ENCODE measurements at places on chromosomes 4 and X. TPM values are rescaled to one million over a fixed set of nuclear protein-coding genes. Genes with fewer than 3 reads are reported as not detected.

- DNase-seq = no peak
Observed at GRCh38 chrX:40968180-40968579, 117.1 kb upstream of the USP9X start.

GRCh38 chr4:14302021-14302420 is 674.5 kb upstream of the BOD1L1 start:
- no peak for DNase-seq

The TEX11 gene
- total RNA-seq = 0.88 TPM

DNA sequence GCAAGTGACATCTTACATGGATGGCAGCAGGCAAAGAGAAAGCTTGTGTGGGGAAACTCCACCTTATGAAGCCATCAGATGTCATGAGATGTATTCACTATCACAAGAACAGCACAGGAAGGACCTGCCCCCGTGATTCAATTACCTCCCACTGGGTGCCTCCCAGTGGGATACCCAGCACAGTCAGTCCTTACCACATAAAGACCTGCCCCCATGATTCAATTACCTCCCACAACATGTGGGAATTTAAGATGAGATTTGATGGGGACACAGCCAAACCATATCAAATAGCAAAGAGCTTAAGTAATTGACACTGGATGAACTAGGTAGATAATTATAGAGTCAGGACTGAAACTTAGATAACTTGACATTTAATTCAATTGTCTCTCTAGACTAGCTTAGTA is 85.6 kb downstream of the SLIT2 start:
- DNase-seq = peak; percentile 36

The DCLK2 gene
- 4.1 TPM for total RNA-seq

The XK gene
- under 0.01 TPM for total RNA-seq

- DNase-seq = no peak
Observed at GRCh38 chr4:7917669-7918068, 22.0 kb downstream of the AFAP1 start.

GRCh38 chrX:154308108-154308946 is 12.7 kb downstream of the TKTL1 start:
- DNase-seq = peak; percentile 24

The DCAF12L1 gene
- total RNA-seq = not detected

The AKAP14 gene
- not detected for total RNA-seq

- peak; percentile 32 for DNase-seq
Observed at GRCh38 chrX:78624426-78624825, 34.7 kb downstream of the RTL3 start.

GRCh38 chrX:15566244-15566643 is 34.5 kb downstream of the ACE2 start:
- no peak for DNase-seq

DNA sequence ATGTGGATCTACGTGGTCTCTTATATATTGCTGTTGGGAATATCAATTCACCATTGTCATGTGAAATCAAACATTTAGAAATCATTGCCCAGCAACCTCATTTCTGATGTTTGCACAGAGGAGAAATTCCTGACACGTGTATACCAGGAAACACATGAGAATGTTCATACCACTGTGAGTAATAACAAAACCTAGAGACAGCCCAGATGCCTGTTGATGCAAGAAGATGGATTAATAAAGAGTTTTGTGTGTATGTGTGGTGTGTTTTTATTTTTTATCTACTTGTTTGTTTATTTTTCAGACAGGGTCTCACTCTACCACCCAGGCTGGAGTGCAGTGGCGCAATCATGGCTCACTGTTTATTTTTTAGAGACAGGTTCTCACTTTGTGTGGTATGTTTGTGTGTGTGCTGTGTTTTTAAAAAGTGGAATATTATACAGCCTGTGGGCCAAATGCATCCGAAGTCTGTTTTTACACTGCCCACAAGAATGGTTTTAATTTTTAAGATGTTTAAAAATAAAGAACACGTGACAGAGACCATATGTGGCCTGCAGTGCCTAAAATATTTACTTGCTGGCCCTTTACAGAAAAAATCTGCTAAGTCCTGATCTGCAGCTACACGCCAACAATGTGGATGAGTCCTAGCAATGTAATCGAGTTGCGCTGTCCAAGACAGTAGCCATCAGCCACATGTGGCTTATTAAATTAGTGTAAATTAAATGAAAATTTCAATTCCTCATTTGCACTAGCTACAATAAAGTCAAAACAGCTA is 39.2 kb downstream of the TXLNG start:
- DNase-seq = no peak

DNA sequence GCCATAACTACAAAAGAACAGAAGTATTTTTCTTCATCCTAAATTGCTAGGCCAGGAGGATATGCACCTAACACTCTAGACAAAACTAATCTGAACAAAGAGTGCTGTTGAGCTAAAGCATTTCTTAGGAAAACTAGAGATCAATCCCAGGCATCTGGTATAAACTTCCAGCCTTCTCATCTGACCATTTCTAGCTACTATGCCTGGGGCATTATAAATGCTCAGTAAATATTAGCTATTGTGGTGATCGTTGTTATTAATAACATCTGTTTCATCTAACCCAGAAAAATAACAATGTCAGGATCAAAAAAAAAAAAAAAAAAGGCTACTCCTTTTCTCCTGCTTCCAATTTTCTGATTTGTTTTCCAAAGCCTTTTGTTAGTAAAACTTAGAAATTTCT is 7.7 kb upstream of the SLC10A6 start:
- DNase-seq = no peak

DNA sequence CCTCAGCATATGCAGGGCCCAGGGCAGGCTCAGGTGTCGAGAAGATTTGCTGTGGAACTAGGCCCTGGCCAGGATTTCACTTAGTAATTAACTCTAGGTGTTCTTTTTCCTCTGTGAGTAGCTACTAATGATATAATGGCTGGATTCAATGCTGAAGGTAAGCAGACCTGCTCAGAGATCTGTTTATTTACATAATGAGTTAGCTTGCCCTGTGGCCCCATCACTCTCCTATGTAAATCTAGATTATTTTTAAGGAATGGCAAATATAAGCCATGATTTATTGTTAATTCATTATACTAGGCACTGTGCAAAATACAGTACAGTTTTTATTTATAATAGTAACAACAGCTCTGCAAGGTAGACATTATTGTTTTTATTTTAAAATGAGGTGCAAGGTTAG is 117.2 kb downstream of the IRF2 start:
- DNase-seq = no peak

DNA sequence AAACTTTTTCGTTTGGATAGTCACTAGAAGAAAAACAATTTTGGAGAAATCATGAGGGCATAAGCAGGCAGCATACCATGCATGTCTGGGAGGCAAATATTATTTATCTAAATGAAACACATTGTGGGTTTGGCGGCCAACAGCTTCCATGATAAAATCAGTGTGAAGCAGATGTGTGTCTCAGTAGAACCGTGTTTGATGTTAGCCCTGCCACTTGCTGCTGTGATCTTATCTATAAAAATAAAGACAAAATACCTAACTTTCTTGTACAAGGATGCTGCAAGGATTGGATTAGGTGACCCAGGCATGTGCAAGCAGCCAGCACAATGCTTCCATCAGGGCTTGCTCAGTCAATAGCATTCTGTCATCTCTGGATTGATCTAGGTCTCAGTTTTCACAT is 341.4 kb downstream of the PACRGL start:
- DNase-seq = no peak

DNA sequence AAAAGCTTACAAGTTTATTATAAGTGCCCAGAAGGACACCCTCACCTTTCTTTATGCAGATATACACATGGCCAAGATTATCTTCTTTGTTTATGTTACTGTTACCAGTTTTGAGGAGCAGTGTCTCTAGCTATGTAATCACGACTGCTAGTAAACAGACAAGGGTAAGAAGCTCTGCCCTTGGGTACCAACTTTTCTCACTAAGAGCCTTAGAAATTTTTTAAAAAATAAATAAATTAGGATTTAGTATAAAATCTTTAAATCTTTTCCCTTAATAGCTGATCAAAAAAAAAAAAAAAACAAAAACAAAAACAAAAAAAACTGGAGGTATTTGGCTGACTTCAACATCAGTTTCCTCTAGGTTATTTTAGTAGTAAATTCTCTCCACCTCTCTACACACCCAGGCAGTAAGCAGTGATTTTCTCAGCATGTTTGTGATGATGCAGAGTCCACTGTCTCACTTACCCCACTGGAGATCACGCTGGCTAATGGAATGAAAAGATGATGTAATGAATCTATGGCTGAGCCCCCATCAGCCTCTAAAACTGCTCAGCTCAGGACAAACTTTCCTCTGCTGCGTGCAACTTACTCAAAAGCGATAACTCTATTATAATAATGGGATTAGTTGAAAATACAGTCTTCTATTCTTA is 125.9 kb downstream of the FRYL start:
- DNase-seq = no peak

The GPR119 gene
- total RNA-seq = not detected

DNA sequence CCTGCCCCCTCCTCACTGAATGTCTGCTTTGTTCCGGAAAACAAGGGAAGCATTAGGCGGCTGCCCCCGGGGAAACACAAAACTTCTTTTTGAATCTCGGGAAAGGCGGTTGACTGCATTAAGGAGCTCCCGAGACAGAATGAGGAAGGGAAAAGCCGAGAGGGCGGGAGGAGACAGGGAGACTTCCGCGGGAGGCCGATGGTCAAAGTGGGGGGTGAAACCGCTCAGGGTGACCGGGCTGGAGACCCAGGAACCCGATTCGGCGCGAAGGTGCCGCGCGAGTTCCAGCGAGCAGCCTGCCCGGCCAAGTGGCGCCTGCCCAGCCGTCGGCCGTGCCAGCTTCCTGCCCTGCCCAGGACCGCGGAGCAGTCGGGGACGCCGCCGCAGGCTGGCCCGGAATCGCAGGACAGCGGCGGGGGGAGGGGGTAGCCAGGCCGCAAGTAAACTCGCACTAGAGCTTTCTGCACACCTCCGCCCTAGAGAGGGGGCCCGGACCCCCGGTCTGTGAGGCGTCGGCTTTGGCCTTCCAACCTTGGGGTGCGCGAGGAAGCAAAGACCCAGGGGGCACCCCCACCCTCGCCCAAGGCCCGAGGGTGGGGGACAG is 55.1 kb upstream of the BCOR start:
- peak; percentile 72 for DNase-seq

GRCh38 chr4:122827879-122828601 is 1.4 kb downstream of the FGF2 start:
- DNase-seq = peak; percentile 42

The SMIM10 gene
- total RNA-seq = 5.8 TPM

- no peak for DNase-seq
Observed at GRCh38 chr4:59987289-59987688, 1212.8 kb upstream of the ADGRL3 start.

DNA sequence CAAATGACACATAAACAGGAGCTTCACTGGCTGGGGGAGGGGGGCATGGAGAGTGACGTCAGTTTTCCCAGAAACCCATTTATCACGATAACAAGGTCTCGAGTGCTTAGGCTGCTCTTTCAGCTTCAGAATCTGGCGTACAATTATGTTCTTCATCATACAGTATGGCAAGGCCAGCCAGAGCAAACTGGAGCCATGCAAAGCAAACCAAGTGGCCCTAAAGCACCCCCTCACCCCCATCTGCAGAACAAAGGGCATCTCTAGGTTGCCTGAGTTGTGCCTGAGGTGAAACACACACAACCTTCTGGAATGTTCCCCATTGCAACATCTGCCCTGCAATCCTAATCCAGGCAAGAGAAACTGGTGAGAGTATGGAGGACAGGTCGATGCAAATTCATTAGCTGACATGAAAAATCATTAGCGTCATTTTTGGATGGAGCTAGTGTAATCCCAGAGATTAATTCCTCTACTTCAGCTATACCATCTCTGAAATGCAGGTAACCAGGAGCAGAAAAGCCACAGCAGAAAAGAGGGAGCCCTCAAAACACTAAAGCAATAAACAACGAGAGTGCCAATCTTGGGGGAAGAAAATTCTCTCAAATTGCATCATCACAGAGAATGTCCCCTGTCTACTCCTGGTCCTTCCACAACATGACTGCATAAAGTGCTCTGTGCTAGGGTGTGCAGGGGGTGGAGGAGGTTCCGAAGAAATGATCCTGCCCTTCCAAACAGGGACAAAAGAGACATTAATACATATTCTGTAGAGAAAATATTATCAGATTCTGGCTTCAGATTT is 1.8 kb downstream of the SEPTIN6 start:
- no peak for DNase-seq

DNA sequence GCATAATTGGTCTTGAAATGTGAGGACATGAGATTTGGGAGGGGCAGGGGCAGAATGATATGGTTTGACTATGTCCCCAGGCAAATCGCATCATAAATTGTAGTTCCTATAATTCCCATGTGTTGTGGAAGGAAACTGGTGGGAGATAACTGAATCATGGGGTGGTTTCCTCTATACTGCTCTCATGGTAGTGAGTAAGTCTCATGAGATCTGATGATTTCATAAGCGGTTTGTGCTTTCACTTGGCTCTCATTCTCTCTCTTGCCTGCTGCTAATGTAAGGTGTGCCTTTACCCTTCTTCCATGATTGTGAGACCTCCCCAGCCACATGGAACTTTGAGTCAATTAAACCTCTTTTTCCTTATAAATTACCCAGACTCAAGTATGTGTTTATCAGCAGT is 2595.9 kb downstream of the PCDH7 start:
- DNase-seq = no peak

DNA sequence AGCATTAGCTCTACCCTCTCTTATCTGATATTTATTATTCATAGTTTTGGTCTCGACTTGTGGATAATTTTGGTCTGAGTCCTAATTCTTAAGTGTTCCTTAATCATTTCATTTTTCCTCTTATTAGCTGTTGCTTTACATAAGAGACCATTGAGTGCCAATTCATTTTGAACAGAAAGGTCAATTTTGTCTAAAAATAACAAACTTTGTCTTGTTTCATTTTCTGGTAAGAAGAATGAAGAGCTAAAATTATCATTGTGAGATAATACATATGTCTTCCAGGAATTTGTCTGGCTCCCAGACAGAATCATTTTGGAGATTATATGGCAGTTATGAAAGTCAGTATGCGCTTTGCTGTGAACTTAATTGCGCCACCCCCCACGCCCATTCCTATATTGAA is 1471.8 kb downstream of the PCDH7 start:
- DNase-seq = no peak

The XAGE2 gene
- not detected for total RNA-seq

The GRIA3 gene
- total RNA-seq = 0.36 TPM

- DNase-seq = peak; percentile 93
Observed at GRCh38 chr4:57044279-57044678, 65.6 kb downstream of the POLR2B start.
